ENCODE measurements at places on chromosomes 5 and 9.

DNA sequence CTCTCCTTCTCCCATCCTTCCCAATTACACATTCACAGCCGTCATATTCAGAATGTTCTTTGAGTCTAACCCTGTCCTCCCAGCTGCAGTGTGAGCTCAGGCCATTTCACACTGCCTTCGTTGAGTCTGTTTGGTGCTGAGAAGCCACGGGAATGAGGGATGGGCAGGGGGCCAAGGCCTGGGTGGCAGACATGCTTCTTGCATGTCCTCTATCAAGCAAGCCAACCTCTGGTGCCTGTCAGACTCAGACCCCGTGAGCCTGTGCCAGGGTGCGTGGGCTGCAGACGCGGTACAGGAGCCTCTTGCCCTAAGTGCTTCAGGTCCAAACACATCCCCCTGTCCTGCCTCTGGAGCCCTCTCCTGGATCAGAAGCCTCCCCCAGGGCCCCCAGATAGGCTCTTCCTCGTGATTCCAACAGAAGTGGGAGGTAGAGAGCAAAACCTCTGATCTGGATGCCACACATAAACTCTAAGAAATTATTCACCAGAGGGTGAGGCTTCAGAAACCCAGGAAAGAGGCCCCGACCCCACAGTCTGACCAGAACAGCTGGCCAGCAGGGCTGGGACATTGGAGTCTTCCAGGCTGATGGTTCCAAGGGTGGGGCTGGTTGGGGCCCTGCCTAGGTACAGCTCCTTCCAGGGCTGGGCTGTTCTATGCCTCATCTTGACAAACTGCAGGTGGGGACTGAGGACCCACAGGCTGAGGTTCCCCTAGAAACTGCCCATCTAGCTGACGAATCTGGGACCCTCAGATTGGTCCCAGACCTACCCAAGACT, 46.7 kb upstream of the CDKN2AIPNL start:
- DNase-seq, result no peak
- H3K27ac ChIP-seq, result no peak overlapping the region
- no peaks in the 10 kb centered on the region for H3K4me1 ChIP-seq
- no peaks in the 10 kb centered on the region for H3K36me3 ChIP-seq
- H3K4me3 ChIP-seq, result no peak overlapping the region
- no peaks in the 10 kb centered on the region for H3K27me3 ChIP-seq

- H3K4me1 ChIP-seq, result peaks cover 47% of the 10 kb centered on the region
- peak overlapping the region; percentile 73 for H3K27ac ChIP-seq
- DNase-seq, result peak; percentile 87
- no peak overlapping the region for H3K4me3 ChIP-seq
- H3K36me3 ChIP-seq, result no peaks in the 10 kb centered on the region
These were observed 68.3 kb downstream of the LPAR1 start for GRCh38 chr9:110969971-110970386.

- H3K36me3 ChIP-seq, result no peaks in the 10 kb centered on the region
- no peaks in the 10 kb centered on the region for H3K27me3 ChIP-seq
- no peaks in the 10 kb centered on the region for H3K4me1 ChIP-seq
- H3K4me3 ChIP-seq, result no peak overlapping the region
These were observed 138.6 kb upstream of the TNFAIP8 start for GRCh38 chr5:119217183-119217582.

- H3K36me3 ChIP-seq, result no peaks in the 10 kb centered on the region
- no peak for DNase-seq
- H3K4me1 ChIP-seq, result peaks cover 10% of the 10 kb centered on the region
- H3K4me3 ChIP-seq, result no peak overlapping the region
- H3K27ac ChIP-seq, result no peak overlapping the region
These were observed 60.1 kb upstream of the MSX2 start for GRCh38 chr5:174664180-174664850.

- no peaks in the 10 kb centered on the region for H3K36me3 ChIP-seq
- no peak within 1 kb of the TSS for H3K27ac ChIP-seq
- H3K4me1 ChIP-seq, result no peaks in the 10 kb centered on the region
- DNase-seq, result peak; percentile 48
- H3K4me3 ChIP-seq, result no peak within 1 kb of the TSS
These were observed at the start of gene GLRA1 for GRCh38 chr5:151924564-151925301. GLRA1 (minus strand) TSS chr5:151924851; CDS start chr5:151924549, 302 bp downstream.

- H3K27ac ChIP-seq, result peak overlapping the region; percentile 92
- peaks cover 3% of the 10 kb centered on the region for H3K36me3 ChIP-seq
- no peaks in the 10 kb centered on the region for H3K27me3 ChIP-seq
- DNase-seq, result peak; percentile 69
- peaks cover 36% of the 10 kb centered on the region for H3K4me1 ChIP-seq
These were observed 104.6 kb upstream of the RETREG1 start for GRCh38 chr5:16721151-16722096.

DNA sequence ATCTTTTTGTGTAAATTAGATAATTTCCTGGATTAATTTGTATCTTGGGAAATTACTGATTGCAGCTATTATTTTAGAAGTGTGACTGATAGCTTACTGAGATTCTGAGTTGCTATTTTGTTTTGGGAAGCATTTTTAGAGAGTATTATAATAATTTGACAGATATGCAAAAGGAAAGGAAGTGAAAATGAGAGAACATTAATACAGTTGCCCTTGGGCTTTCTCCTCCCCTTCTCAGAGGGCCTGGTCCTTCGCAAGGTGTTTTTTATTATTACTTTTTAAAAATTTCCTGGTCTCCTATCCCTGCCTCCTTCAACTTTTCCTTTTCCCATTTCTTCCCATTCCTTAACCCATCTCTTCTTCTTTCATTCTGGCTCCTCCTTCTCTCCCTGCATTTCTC, 32.6 kb downstream of the UBAP1 start:
- H3K27ac ChIP-seq, result no peak overlapping the region
- H3K27me3 ChIP-seq, result no peaks in the 10 kb centered on the region
- no peak overlapping the region for H3K4me3 ChIP-seq

DNA sequence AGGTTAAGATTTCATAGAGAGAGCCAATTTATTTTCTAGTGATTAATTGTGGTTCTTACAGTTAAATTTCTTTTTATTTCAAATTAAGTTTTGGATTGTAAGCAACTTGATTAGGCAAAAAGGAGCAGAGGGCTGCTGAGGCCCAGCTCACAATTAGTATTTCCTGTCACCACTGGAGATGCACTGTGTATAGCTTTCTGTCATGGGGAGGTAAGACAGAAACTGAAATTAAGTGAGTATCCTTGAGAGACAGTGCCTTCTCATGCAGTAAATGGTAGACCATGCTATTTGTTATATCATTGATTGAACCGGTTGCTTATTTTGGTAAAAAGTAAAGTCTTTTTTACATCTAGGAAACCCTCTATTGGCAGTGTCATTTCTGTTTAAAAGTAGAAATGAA, 190.7 kb downstream of the CCDC171 start:
- H3K4me3 ChIP-seq, result no peak overlapping the region
- H3K36me3 ChIP-seq, result no peaks in the 10 kb centered on the region
- no peak overlapping the region for H3K27ac ChIP-seq

DNA sequence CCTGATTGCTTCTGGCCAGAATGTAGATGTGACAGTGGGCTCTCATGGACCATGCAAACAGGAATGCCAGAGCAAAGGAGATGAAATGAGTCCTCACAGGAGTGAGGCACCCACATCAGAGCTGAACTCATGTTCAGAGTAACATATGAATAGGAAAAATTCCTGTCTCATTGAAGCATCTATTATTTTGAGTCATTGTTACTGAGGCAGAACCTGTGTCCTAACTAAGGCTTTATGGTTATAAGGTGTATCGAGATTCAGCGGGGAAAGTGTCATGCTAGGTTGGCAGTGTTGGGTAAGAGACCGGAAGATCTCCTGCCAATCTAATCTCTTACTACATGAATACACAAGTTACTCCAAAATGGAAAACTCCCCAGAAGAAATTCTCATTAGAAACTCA, 304.1 kb downstream of the TRPM3 start:
- no peaks in the 10 kb centered on the region for H3K27me3 ChIP-seq
- no peak overlapping the region for H3K27ac ChIP-seq
- H3K4me1 ChIP-seq, result no peaks in the 10 kb centered on the region
- no peak overlapping the region for H3K4me3 ChIP-seq

GRCh38 chr5:62347928-62348327, 41.9 kb downstream of the KIF2A start:
- no peaks in the 10 kb centered on the region for H3K36me3 ChIP-seq
- no peak overlapping the region for H3K4me3 ChIP-seq
- H3K27me3 ChIP-seq, result no peaks in the 10 kb centered on the region
- no peak for DNase-seq
- H3K4me1 ChIP-seq, result peaks cover 7% of the 10 kb centered on the region

GRCh38 chr5:145775893-145776444, 59.2 kb downstream of the PRELID2 start:
- no peak overlapping the region for H3K27ac ChIP-seq
- no peaks in the 10 kb centered on the region for H3K27me3 ChIP-seq
- no peaks in the 10 kb centered on the region for H3K4me1 ChIP-seq
- DNase-seq, result no peak

All from Caco-2 (cell line).